CD4-positive, alpha-beta T cell treated with Interleukin-6 at 100 ng/mL for 8 hours (primary cell): ENCODE measurements at places on chromosomes 5 and 9.
A peak's percentile ranks its signal among the peaks of the same experiment; 100 is the strongest.

GRCh38 chr5:37704406-37704805 is 135.4 kb downstream of the GDNF start:
- no peak for DNase-seq

GRCh38 chr9:967903-968641 is 8.4 kb upstream of the DMRT3 start:
- no peak for DNase-seq

DNA sequence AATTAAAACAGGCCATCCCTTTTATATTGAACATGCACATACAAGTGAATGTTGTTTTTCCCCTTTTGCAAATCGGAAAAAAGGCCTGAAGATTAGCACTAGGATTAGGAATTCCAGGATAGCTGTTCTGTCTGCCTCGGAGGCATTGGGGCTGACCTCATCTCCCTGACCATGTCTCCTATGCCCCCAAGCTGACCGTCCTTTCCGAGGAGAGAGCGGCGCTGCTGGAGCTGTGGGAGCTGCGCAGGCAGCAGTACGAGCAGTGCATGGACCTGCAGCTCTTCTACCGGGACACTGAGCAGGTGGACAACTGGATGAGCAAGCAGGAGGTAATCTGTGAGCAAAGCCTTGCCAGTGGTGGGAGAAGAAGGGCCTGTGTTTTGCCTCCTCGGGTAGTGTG is 28.3 kb downstream of the SPTAN1 start:
- no peak for DNase-seq

DNA sequence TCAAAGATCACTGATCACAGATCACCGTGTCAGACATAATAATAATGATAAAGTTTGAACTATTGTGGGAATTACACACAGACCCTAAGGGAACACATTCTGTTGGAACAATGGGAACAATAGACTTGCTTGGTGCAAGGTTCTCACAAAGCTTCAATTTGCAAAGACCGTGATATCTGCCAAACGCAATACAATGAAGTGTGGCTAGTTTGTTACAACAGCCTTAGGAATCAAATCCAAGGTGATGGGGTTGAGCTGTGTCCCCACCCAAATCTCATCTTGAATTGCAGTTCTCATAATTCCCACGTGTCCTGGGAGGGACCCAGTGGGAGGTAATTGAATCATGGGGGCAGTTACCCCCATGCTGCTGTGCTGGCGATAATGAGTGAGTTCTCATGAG is 20.8 kb downstream of the KYAT1 start:
- no peak for DNase-seq

DNA sequence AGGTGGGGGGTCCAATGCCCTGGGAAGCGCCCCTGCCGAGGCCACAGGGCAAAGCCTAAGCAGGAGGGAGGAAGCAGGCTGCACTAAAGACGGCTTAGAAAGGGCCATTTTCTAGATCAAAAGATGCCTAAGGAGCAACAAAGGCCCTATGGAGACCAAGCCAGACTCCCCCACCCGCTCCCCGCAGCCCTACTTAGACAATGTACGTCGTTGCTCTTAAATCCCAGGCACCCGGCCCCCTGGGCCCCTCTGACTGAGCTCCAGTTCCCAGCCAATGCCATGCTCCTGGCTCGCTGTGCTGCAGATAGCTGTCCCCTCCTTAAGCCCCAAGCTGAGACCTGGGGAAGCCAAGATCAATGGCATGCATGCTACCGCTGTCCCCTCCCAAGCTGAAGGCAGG is 10.3 kb downstream of the IPPK start:
- DNase-seq = no peak

GRCh38 chr5:67065237-67065636 is 131.4 kb downstream of the CD180 start:
- no peak for DNase-seq

- no peak for DNase-seq
Observed at GRCh38 chr5:150625164-150625535, 15.3 kb upstream of the SYNPO start.

GRCh38 chr5:38540314-38540713 is 16.1 kb downstream of the LIFR start:
- no peak for DNase-seq

DNA sequence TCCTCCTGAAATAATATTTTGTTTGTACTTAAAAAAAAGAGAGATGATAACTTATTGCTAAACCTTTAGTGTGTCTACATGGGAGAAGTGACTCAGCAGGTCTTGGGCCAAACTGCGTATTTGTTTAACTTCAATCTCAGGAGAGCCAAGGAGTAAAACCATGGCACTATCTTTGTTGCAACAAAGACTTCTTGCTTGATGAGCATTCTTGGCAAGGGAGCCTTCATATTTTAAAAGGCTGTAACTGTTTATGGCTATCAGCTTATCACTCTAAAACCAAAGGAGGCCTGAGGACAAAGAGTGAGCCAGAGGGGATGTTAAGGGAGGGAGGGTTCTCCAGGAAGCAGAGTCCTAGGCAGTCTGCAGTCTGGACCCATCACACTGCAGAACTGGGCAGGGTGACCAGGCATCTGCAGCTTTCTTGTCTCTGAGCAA is 216.2 kb upstream of the S1PR3 start:
- no peak for DNase-seq

DNA sequence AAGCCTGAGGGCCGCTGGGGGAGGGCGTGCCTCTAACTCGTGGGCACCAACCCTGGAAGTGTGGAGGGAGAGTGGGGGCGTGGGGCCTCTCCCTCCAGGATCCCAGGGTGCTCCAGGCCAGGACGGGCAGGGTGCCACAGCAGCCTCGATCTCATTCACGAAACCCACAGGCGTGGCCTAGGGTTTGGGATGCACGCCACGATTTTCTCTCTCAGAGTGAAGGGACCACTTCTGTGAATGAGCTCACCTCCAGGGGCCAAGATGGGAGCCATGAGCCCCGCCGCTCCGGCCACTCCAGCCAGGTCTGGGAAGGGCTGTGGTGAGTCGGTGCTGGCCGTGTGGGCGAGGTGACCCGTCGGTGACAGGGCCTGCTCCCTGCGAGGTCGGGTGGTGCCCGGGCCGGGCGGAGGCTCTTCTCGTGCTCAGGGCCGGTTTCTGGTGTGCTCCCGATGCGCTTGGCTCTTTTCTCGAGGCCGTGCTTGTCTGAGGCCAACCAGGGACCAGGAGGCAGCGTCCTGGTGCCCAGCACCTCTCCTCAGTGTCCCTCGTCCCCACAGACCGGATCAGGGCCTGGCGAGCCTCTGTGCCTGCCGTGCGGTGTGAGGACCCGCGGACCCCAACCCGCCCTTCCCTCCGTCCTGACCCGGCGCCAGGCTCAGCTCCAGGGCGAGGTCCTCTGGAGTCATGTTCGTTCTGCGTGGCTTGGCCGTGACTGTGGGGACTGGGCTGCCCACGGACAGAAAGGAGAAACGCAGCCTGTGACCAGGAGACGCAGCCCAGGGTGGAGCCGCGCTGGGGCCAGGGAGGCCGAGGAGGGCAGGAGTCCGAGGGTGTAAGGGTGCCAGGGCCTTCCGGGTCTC is 31.0 kb downstream of the TPPP start:
- DNase-seq = no peak

GRCh38 chr5:8953911-8954438 is 591.9 kb downstream of the SEMA5A start:
- DNase-seq = no peak

DNA sequence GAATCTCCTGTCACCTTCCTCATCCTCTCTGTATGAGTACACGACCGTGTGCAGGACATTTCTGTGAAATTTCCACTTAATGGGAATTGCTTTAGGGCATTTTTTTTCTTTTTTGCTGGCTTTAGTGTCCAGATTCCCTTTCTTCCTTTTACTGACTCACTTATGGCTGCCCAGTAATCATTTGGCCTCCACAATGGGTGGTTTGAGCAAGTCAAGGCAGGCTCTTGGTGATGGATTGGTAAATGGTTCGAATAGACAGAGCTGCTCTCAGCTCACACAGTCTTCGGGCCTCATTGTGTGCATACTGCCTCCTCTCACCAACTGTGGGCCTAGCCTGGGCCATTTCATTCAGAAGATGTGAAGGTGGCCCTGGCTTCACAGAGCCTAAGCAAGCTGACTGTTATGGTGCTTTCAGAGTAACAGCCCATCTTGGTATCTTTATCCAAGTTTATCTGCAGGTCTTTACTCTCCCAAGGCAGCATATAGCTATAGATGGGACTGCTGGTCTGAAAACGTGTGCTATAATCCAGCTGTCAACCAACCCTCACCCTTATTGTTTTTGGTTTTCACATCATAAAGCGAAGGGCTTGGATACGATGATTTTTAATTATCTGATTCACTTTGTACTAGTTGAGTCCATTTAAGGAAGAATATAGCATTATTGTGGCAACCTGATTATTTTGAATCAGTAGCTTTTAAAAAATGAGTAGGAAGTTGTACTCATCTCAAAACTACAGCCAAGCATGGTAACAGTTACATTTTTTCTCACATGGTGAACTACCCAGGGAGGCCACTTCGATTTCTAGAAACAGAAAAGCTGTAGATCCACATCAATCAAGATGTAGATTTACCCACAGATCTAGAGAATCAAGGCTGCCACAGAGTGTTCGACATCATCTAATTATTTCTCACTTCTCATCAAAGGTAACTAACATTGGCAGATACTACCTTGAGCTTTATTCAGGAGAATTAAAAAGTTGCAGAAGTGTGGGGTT is 50.4 kb upstream of the CKMT2 start:
- DNase-seq = no peak

DNA sequence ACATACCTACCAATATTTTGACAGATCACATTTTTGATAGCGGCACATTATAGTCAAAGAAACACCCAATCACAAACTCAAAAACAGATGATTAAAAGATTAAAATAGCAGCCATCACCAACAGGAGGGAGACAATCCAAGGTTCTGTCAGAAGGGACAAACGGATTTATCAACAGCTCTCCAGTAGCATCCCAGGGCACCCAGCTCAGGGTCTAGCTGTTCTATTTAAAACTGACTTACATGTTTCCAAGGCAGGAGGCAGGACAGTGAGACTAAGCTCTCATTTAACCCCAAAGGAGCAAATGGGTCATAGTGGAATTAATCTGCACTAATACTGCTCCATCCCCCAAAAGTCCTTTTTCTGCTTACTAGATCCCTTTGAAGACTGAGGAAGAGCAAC is 3.2 kb downstream of the AGTPBP1 start:
- DNase-seq = no peak

DNA sequence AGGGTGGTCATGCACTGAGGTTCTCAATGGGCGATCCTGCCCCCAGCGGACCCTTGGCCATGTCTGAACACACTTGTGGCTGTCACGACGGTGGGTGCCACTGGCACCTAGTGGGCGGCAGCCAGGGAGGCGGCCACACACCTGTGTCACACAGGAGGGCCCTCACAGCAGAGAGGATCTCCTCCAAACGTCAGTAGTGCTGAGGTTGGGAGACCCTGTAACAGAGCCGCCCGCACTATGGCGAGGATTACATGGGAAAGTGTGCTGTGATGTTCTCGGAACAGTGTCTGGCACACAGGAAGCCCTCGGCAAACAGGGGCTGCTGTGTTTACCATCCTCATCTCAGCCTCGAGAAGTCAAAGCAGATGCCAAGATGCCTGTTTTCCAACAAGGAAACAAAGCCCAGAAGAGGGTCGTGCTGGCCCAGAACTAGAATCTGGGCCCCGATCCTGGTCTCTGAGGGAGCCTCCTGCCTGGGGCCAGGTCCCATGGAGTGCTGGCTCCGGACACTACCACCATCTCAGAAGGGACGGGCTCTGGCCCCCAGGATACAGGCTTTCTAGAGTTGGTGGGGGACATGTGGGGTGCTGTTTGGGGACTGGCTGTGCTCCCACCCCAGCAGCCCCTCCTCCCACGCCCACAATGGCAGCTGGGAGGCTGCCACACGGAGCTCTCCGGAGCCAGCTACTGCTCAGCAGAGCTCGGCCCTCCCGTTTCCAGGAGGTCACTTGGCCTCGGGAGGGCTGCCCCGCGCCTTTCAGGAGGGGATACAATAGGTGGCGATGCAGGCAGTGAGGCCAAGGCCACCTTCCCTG is 48.2 kb downstream of the DBH start:
- DNase-seq = peak; percentile 14

DNA sequence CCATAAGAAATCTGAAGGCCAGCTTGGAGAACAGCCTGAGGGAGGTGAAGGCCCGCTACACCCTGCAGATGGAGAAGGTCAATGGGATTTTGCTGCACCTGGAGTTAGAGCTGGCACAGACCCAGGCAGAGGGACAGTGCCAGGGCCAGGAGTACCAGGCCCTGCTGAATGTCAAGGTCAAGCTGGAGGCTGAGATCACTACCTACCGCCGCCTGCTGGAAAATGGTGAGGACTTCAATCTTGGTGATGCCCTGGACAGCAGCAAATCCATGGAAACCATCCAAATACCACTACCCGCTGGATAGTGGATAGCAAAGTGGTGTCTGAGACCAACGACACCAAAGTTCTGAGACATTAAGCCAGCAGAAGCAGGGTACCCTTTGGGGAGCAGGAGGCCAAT is 100.5 kb upstream of the MAN2A1 start:
- DNase-seq = no peak

- no peak for DNase-seq
Observed at GRCh38 chr5:36689225-36689624, 82.8 kb downstream of the SLC1A3 start.
